Posterior cingulate gyrus (tissue), 11 donors: ENCODE measurements at places on chromosomes 1 and 21.

DNA sequence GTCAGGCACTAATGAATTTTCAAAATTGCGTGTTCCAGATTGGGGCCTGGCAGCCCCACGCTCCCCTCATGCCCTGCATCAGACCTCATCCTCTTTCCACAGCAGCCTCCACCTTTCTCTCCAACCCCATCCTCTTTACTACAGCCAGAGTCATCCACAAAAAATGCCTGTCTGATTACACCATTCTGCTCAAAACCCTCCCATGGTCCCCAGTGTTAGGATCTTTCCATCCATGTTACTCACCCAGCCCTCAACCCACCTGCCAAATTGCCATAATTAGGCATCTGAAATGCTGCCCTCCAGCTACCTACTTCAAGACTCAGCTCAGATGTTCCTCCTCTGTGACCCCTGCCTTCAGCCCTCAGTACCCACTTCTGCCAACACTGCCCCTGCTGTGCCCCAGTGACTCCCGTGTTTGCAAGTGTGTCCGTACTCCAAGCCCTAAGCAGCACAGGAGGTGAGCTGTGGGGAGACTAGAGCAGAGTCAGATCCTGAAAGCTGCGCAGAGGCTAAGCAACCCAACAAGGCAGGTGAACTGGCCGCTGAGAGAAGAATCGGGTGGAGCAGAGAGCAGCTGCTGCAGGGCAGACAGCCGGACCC, 715 bp upstream of the ARTN start:
- DNase-seq = no peak

GRCh38 chr1:118143831-118144230, 41.2 kb downstream of the SPAG17 start:
- DNase-seq = no peak

GRCh38 chr1:54212872-54213271, 12.9 kb downstream of the MRPL37 start:
- DNase-seq = no peak

GRCh38 chr1:20702416-20702815, 15.4 kb downstream of the KIF17 start:
- DNase-seq = no peak

DNA sequence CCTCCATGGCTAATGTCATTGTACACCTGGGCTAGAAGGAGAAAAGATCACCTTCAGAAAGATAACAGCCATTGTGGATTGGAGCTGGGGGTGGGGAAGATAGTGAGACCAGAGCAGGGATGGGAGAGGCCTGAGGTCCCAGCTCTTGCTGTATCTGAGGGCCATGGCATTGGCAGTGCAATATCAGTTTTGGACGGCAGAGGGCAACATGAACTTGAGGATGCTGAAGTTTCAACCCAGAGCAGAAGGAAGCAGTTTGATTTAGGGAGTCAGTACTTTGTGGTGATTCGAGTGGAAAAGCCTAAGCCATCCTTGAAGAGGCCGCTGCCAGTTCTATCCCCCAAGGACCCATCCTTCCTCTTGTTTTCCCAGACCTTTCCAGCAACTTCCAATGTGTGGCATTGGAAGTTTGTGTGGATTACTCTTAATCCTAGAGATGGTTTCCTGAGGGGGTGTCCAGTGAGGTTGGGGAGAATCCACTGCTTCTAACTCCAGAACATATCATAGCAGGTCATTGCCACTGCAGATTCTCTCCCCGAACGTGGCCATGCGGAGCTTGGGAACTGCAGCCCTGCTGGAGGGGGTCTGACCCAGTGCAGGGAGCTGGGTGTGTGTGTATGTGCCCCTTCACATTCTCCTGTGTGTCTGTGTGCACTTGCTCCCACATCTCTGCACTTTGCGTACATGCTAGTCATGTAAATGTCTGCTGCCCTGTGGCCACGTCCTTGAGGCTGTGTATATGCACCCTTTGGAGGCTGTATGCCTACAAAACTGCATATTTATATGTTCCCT, 24.1 kb downstream of the SLC26A9 start:
- DNase-seq = peak; percentile 88

GRCh38 chr1:29145739-29146437, 22.2 kb upstream of the TMEM200B start:
- no peak for DNase-seq

GRCh38 chr1:200206340-200206739, 178.8 kb downstream of the NR5A2 start:
- no peak for DNase-seq

DNA sequence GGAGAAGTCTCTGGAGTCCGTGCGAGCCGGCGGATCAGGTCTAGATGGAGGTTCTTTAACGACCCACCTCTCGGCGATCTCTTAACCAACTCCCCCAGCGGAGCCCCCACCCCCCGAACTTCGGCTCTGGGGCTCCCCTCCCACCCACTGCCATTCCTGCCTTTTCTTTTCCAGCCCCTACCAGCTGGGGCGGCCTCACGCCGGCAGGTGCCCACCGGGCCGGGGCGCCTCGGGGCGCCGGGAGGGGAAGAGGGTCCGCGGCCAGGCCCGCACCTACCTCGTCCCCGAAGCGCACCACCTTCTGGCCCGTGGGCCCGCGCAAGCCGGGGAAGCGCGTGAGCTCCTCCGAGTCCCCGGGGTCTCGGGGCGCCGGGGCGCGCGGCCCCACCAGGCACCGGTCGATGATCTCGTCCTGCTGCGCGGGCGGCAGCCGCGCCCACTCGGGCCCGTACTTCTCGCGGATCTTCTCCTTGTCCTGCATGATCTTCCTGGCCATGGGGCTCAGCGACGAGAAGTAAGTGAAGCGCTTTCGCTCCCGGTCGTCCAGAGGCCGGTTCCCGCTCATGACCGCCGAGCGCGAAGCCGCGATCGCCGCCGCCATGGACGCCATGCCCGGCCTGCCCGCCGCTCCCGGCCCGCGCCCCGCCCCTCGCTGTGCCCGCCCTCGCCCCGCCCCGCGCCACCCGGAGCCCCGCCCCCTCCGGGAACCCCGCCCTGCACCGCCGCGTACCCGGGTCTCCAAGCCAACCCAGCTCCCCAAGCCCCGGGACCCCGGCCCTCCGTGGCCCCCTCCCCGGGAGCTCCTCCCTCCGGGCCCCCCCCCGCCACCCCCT, at the start of gene C1orf198:
C1orf198 (minus strand) TSS at position 619 of the 833 bp plus-strand sequence; CDS start at position 610, 9 bp downstream.
- peak; percentile 97 for DNase-seq

- DNase-seq = no peak
Observed at GRCh38 chr1:11187000-11187399, 2.2 kb upstream of the ANGPTL7 start.

GRCh38 chr1:240599299-240599698, 12.7 kb downstream of the GREM2 start:
- DNase-seq = no peak

DNA sequence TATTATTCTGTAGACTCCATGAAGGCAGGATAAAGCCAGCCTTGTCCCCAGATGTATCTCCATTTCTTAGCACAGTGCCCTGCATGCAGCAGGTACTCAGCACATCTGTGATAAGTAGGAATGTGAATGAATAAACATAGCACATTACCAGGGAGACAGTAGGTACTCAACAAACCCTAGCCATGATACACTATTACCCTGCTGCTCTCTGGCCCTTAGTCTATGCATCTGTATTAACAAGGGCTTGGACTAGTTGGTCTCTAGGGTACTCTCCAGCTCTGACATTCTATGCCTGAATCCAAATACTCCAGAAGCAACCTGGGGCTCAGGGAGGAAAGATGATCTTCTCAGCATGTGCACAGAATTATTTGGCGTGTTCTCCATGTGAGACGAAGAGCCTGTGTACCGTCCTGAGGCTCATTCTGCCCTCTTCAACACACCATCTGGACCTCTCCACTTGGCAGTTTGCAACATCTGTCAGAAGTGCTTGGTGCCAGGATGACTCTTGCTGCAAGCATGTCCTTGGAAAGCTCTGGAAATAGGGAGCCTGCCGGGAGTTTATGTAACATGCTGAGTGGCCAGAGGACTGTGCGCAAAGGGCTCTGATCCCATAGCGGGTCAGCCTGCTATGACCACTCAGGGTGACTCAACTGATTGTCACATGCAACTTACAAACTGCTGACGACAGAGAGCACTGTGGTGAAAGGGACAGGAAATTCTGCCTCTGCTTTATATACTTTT, 228.2 kb upstream of the USP24 start:
- DNase-seq = peak; percentile 9

- no peak for DNase-seq
Observed at GRCh38 chr21:26941421-26941820, 25.5 kb downstream of the ADAMTS5 start.

- no peak for DNase-seq
Observed at GRCh38 chr1:212621949-212622305, 13.4 kb downstream of the ATF3 start.

DNA sequence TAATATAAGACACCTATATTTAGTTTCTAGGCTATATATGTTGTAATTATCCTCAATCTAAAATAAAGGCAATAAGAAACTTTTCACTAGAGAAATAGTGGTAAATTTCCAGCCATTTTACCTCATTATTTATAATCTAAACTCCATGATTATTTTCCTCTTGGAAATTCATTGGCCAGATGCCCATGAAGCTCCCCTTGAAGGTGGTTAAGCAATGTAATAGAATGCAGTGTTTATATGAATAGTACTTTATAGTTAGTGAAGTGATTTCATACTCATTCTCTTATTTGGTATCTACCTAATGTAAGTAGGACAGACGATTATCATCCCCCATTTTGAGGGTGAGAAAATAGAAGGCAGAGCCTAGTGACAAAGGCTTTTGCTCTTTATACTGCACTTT, 26.5 kb downstream of the NFYC start:
- no peak for DNase-seq

- no peak for DNase-seq
Observed at GRCh38 chr21:44792702-44793591, 8.7 kb downstream of the UBE2G2 start.

DNA sequence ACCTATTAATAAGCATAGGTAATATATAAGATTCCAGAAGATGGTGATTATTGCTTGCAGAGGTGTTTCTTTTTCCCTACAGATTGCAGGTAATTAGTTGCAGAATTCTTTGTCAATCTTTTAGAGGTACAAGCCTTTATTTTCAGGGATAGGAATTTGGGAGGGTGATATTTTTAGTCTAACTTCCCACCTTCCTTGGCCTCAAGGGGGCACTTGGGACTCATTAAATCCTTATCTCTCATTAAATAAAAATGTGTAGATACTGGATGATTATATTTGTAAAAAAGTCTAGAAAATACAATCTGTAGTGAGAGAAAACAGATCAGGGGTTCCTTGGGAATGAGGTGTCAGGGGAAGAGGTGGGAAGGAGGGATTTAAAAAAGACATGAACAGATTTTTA, 179.2 kb downstream of the PATJ start:
- DNase-seq = no peak

DNA sequence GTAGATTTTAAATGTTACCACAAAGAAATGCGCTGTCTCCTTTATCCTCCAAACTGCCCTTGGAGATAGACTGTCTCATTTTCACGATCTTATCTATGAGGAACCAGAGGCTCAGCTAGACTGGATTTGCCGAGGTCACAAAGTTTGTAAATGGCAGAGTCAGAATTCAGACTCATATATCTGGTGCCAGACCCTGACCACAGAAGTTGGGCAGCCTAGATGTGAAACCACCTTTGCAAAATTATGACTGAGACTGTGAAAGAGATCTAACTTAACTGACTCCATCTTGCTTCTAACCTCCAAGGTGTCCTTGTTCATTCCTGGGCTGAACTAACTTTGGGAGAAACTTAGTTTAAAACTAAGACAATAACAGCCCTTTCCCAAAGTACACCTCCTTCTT, 14.1 kb downstream of the CNR2 start:
- no peak for DNase-seq

DNA sequence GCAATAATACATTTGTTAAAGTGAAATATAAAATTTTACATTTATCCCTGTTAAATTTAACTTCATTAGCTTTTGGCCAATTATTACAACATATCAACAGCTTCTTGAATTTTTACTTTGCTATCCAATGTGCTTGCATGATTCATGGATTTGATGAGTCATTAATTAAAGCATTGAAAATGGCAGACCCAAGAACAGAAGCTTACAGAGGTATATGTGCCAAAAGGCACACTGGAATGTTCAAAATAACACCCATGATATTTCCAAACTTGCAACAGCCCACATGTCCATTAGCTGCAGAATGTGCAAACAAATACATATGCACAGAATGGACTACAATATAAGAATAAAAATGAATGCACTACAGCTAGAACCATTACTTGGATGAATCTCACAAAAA, 76.4 kb upstream of the MAN1A2 start:
- no peak for DNase-seq

DNA sequence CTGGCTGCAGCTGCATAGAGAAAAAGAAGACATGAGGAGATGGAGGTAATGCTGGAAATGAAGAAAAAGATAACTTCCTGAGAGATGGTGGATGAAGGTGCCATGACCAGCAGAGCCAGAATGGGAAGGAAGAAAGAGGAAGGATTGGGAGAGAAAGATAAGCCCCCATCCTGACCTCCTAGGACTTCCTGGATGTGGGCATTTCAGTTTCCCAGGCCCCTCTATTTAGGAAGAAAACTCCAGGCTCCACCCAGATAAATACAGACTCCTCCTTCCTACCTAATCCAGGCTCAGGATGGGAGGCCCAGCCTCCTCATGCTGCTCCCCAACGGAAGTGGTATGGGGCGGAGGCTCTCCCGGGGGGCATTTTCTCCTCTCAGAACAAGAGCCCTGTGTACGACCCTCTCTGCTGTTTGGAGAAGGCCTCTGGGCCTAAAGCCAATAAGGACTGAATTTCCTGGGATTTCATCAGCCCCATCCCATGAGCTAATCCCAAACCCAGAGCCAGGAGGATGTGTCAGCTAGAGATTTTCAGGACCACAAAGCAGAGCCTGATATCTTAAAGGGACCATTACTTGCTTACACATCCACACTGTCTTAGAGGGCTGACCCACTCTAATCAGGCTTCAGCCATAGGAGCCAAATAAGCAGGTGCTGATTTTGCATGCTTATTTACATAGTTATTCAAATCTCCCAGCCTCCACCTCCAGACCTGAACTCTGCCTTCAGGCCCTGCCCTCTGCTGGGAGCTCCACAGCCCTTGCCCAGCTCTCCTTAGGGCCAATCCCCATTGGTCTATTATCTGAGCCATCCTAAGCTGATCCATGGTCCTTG, 5.1 kb upstream of the ARHGEF2 start:
- DNase-seq = no peak

DNA sequence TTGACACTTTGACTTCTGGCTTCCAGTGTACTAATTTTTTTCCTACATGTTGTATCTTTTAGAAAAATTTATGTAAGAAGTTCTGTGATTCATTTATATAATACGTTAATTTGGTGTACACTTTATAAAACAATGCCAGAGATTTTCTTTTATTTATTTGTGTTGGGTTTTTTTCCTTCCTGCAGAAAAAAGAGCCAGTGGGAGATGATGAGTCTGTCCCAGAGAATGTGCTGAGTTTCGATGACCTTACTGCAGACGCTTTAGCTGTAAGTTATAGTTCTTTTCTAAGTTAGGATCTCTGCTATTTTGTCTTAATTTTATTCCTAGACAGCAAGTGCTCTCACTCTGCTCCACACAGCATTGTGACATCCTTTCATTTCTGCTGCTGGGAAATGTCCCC, 14.4 kb downstream of the SARS1 start:
- no peak for DNase-seq

GRCh38 chr1:38137164-38137563, 90.6 kb upstream of the POU3F1 start:
- no peak for DNase-seq
